Glomerular endothelial cell (primary cell): ENCODE measurements at places on chromosomes 12 and 14.

DNA sequence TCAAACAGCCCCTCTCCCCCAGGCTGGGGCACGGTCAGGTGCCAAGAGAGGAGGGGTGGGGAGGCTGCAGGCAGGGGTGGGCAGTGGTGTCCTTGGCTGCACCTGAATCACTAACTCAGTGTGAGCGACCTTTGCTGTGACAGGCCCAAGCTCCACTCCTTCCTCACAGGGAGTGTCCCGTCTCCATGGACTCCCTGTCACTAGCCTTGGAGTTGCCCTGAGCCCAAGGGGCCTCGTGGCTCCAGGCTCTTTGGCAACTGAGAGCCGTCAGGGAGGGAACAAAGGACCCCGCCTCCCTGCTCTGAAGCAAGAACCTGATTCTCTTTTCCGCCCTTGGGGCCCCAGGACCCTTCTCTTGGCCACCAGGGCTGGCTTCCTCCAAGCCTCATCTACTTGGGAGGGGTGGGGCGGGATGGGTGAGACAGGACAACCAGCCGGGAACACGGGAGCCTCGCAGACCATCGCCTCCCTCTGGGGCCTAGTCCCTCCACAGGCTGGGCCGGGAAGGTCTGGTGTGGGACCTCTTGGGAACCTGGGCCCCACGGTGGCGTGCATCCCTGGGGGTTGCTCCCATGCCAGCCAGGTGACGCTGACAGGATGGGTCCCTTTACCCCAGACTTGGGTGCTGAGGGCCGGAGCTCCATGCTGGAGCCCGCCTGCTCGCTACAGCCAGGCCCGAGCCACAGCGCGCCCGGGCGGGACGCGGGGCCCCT lies 935 bp upstream of the ADSS1 start:
- no peak for DNase-seq

DNA sequence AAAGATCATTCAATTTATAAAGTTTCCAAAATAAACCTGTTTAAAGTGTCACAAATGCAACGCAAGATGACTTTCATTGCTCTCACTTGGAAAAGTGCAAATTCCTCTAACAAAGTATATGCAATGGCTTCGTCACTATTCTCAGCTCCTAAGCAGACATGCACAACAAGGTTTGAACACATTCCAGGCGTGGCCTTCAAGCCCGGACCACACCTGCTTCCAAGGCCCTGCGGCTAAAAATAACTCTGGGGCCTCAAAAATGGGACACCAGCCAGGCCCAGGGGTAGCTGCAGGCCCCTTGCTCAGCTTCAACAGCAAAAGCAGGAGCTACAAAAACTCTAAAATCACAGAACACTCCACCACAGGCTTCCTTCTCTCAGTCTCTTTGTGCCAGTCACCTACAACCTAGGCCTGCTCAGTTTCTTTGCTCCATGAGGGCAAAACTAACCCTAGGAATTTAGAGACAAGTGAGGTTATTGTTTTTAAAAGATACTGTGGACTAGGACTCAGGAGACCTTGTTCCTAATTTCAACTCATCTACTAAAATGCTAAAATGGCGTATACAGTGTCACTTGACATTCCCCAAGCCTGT lies 29.3 kb downstream of the DUSP16 start:
- no peak for DNase-seq

DNA sequence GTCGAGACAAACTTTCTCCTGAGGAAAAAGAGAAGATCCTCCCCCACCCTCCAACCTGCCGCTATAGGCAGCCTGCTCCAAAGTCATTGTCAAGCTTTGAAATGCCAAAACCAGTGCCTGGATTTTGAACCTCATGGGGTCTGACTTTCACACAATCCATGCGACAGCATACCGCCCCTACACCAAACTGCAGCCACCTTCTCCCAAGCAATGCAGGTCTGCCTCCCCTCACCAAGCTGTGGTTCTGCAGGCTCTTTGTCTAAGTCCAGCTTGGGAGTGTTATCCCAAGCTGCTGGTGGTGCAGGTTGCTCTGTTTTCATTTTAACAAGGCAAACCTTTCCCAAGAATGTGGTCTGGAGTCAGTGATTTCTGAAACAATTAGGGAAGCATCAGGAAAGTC lies 12.4 kb downstream of the TBX5 start:
- no peak for DNase-seq

GRCh38 chr14:102517392-102518062 lies 8.0 kb upstream of the ANKRD9 start:
- no peak for DNase-seq

GRCh38 chr12:3364226-3364625 lies 126.8 kb upstream of the PRMT8 start:
- DNase-seq = no peak

DNA sequence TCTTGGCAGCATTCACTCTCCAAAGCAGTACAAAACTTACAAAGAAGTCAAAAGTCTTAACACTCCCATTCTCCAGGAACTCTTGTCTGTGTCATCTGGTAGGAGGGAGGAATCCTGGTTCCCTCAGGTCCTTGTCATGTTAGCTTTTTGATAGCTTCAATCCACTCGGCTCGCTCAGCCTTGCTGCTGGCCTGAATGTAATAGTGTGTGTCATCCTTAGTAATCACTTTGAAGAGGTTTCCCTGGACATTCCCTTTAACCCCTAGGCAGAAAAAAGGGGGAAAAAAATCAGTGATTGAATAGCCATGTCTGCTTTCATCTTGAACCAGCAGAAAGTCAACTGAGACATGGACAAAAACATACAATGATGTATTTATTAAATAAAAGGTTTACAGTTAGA lies 24.8 kb downstream of the PLEK2 start:
- DNase-seq = no peak

GRCh38 chr12:93785249-93786010 lies 108.3 kb downstream of the CRADD start:
- DNase-seq = no peak

GRCh38 chr14:73283608-73284379 lies 46.5 kb downstream of the PAPLN start:
- no peak for DNase-seq

DNA sequence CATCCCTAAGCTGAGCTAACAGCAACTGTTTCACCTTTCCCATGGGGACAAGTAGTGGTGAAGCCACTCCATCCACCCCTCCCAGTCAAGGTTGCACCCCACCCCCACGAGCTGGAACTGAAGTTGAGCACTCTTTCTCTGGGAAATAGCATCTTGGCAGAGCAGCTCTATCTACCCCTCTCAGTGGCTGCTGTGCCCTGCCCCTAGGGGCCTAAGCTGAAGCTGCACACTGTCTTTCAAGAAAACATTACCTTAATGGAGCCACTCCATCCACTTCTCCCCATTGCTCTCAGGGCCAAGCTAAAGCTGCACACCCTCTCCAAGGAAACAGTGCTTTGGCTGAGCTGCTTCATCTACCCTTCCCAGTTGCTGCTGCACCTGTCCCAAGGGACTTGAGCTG lies 170.6 kb upstream of the CCDC196 start:
- DNase-seq = no peak

GRCh38 chr14:21227981-21228380 lies 41.3 kb downstream of the HNRNPC start:
- DNase-seq = no peak

- no peak for DNase-seq
Measured at GRCh38 chr12:111359231-111359913, 9.5 kb downstream of the PHETA1 start.

DNA sequence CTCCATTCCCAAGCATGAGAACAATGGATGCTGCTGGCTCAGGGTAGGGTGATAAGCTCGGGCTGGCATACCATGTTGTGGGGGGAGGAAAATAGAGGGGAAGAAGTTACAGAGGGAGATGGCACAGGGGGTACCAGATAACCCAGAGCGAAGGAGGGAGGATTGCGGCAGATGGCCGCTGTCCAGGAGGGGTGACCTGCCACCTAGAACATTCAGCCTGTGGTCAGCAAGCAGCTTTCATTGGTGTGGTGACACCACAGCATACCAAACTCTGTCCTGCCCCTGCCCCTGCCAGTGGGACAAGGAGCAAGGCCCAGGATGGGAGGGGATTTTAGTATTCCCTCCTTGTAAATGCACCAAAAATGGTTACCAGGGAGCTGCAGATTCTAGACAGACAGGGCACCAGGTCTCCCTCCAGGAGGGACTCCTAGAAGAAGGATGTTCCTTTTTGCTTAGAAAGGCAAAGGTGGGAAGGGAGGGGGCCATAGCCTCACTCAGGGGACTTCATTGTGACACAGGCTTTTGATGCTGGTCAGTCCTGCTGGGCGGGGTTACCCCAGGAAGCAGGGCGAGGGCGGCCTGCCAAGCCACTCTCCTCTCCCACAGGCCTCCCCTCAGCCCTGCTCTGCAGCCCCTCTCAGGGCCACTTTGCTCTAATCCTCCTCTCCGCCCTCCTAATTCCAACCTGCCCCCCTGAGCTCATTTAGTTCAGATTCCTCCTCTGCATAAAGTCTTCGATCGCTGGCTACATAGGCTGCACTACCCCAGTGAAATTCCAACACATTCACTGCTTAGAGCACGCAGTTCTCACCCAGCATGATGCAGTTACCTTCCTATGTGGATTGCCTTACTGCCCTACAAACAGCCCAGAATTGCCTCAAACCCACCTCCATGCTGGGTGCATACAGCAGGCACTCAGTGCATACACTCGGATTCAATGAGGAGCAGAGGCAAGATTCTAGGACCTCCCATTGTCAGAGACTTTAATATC lies 36.0 kb upstream of the PLEKHG6 start:
- DNase-seq = no peak

GRCh38 chr14:61568572-61569011 lies 126.7 kb upstream of the HIF1A start:
- DNase-seq = no peak

DNA sequence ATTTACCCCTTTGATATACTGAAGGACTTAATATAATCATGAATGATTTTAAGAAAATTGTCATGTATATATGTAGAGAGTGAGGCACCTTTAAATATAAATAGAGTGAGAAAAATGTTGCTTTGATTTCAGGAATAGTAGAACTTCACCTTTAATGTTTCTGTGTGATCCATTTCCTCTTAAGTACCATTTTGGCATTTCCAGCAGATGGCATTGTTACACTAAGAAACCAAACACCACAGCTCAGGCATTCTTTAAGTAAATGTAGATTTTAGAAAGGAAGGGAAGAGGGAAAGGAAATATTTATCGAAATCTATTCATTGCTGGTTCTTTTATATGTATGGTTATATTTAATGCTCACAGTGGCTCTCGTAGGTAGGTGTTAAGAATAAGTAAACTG lies 556.7 kb upstream of the FBXO33 start:
- peak; percentile 4 for DNase-seq

DNA sequence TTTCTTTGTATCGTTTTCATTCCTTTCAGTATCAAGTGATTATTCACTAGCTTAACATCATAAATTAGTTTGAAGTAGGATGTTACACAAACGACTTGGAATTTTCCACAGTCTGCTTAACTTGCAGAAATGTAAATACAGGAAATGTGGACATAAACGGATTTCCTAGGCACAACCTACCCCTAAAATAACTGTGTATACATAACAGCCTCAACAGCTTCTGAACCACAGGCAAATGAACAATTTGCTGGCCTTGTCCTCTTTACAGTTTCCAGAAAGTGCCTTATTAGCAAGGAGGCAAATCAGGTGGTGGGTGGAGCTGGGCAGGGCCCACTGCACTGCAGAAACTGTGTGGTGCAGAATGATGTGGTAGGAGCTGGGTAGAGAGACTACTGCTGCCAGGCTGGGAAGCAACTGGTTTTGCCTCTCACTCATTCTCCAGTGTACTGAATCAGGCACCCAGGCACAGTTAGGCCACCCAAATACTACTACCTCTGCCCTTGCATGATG lies 14.1 kb downstream of the DRAM1 start:
- no peak for DNase-seq

DNA sequence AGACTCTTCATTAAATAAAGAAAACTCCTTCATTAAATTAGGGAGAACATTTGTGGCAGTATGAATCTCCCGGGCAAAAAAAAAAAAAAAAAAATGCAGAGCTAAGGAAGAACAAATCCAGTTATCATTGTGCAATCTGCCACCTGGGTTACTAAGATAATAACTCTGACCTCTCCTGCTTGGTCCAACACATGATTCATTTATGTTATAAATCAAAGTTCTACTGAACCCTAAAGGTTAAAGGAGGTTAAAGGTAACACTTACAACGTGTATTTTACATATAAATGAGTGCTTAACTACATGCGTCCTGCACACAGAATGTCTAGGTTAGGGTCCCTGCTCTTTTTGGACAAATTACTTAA lies 4.2 kb downstream of the TGFB3 start:
- DNase-seq = no peak

GRCh38 chr14:75968456-75968855 lies 13.3 kb downstream of the TGFB3 start:
- no peak for DNase-seq

DNA sequence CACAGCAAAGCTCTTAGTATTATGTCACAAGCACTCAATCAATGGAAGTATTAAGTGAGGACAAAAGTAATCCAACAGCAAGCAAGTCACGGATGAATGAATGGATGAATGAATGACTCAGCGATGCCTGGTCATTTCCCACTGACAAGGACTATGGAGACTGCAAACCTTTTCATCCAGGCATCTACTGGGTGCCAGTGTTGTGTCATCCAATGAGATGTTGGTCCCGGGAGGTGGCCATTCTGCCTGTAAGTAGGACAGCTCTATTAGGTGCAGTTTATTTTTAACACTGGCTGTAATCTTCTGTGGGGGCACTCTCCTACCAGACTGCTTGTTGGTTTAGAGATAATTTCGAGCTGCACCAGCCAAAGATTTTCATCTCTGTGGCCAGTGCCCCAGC lies 39.4 kb downstream of the STAB2 start:
- DNase-seq = no peak
